ENCODE measurements at places on chromosomes 6 and 20. TPM values are rescaled to one million over a fixed set of nuclear protein-coding genes. Genes with fewer than 3 reads are reported as not detected.

- no peak for DNase-seq
Measured at GRCh38 chr6:109117346-109118035, 22.2 kb downstream of the CEP57L1 start.

DNA sequence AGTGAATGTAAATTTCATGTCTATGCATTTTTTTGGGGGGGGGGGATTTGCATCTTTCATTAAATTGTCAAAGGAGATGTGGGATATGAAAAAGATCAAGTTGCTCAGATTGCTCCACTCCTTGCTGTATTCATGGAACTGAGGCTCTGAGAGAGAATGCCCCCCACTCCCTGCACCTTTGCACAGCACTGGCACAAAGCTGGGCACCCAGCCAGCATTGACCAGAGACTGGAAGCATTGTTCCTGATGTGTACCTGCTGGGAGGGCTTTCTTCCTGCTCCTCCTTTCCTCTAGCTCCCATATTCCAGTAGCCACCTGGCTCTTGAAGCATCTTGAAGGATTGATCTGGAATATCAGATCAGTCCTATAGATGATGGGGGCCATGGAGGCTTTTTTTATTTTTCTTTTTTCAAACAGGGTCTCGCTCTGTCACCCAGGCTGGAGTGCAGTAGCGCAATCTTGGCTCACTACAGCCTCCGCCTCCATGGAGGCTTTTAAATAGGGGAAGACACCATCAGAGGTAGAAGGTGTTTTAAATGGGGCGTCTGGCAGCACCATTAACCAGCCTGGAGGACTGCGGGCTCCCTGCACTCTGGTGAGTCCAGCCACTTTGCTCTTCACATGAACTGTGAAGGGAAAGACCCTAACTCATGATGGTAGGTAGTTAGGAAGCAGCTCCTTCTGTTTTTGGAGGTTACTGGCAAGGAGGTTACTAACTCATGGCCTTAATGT lies 10.9 kb downstream of the DUSP15 start:
- no peak for DNase-seq

- no peak for DNase-seq
Measured at GRCh38 chr6:25617997-25618396, 34.0 kb upstream of the SCGN start.

GRCh38 chr6:89298680-89299465 lies 16.2 kb downstream of the GABRR2 start:
- peak; percentile 40 for DNase-seq

DNA sequence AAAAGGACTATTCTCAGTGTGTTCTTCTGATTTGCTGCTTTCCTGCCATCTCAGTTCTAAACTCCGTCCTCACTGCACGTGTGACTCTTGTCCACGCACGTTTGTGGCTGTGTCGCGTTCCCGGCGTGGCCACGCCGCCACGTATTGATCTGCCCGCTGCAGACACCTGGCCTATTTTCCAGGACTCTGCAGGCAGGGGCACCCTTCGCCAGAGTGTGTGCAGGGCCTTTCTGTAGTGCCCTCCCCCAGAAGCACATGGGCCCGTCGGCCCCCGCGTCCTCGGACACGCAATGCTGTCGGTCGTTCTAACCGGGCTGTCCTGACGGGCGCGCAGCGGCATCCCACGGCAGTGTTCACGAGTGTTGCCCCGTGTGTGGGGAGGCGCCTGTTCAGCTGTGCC lies 87.6 kb downstream of the YTHDF1 start:
- DNase-seq = no peak

DNA sequence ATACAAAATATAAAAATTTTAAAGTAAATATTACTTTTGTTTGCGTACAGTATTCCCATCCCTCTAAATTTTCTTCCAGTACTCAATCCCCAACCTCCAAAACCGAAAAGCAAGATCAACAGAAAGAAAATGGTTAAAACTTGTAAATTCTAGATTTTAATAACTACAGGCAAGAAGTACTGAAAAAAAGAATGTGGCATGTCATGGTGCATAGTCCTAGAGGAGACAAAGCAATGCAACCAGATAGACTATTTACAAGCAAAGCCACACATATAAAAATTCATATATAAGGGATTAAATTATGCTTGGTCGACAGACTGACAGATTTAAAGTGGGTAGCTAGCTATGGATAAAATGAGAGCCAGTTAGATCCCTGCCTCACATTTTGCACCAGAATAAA lies 56.5 kb upstream of the HFE start:
- DNase-seq = no peak

GRCh38 chr6:132733814-132734213 lies 20.0 kb upstream of the VNN1 start:
- no peak for DNase-seq

DNA sequence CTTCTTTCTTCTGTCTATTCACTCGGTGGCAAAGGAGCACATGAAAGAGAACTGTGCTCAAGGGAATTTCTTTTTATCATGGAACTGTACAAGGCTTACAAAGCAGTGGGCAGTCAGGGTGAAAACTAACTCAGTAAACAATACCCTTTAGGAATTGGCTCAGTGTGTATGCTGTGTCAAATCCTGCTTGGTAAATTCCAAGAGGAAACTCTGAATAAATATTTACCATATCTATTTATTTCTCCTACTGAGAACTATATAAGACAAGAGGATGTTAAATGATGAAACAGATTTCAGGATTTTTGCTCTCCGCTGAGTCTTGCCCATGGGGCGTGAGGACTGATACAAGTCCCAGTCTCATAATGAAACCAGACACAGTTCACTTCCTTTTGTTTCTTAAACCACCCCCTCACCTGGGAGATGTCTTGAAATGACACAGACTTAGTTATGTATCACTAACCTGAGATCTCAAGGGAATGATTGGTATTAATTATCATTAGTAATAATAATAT lies 188.8 kb downstream of the BACH2 start:
- DNase-seq = no peak

GRCh38 chr6:29510746-29511300 lies 23.1 kb upstream of the MAS1L start:
- no peak for DNase-seq

DNA sequence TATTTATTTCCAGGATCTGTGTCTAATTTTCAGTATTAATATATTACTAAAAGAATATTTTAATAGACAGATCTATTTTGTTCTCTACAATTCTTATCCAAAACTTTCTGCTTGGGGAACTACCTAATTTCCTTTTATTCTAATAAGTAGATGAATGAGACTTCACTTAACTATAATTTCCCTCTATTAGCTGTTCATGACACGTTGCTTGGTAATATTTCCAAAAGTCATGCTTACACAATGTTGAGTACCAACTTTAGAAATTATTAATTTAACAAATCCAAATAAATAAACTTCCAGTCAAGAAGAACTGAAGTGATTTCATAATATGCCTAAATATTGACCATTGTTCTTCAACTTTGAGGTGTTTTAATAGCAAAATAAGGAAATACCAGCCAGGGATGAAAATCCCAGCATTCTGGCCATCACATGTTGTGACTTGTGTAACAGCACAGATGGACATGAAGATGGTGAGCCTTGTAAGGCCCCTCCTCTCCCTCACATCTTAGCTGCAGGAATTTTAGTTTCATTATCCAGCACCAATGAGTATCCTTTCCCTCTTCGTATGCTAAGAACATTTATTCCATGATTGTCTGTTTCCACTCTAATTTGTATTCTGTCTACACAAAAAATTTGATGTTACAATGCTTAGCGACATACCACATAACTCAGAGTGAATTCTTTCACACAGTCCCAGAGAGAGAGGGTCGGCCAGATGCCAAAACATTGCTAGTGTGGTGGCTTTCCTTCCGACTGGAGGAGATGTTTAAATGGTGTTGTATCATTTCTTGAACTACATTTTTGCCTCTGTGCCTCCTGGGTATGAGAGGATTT lies 137.5 kb downstream of the FOXA2 start:
- DNase-seq = no peak

DNA sequence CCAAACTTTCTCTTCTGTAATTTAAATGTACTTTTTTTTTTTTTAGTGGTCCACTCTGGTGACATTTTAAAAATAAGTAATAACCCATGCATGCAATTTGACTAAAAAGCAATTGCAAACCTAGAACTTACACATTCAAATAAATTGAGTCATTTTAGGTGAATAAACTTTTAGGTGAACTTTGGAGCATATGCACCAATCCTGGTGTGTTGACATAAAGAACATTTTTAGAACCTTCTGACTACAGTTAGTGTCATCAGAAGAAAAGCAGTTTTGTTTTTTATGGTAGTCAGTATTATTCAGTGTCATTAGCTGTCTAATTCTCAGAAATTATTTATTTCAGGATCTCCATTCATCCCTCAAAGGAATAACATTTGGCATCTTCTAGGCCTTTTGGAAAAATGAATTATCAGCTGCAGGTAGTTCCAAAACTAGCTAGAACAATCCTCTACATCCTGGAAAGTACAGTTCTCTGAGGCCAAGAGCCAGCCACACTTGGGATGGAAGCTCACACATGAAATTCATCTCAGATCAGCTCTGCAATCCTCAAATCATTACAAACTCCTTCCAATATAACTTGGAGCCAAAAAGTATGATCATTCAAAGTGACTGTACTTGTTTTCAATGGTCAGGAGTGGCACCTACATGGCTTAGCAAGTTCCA lies 38.5 kb upstream of the SIM1 start:
- no peak for DNase-seq

DNA sequence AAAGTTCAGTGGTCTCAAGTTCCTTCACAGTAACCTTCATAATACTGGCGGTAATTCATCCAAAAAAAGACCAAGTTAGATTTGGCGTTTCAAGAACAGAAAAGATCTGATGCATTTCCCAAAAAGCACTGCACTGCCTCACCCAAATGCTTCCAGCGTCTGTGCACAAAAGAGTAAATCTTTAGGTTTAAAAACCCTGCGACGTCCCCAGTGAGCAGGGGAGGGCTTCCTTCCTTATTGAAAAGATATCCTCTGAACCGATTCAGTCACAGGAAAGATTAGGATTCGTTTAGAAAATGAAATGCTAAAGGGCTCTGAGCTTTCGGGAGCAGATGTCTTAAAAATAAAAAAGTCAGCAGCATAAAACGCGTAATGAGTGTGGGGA lies 654 bp downstream of the TBC1D7 start:
- no peak for DNase-seq

DNA sequence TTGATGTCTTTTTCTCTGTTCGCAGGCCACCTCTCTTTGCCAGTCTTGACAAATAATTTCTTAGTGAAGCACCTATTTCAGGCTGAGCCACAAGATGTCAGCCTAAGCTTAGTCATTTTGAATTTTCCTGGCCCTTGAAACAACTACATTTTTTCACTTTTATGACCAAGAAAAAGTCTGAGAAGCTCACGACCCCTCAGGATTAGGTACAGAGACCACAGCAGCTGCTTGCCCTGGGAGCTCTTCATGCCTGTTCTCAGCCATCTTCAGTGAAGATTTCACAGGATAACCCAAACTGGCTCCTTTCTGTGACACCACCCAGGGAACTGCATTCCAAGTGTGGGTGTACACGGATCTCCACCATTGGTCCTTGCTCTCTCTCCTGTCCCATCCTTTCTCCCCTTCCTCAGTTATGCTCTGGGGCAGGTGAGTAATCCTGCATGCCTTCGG lies 38.4 kb upstream of the SPTLC3 start:
- peak; percentile 83 for DNase-seq

- DNase-seq = no peak
Measured at GRCh38 chr6:27839626-27840475, 72.3 kb downstream of the OR2B2 start.

GRCh38 chr20:3696200-3696599 lies 14.4 kb upstream of the ADAM33 start:
- no peak for DNase-seq

DNA sequence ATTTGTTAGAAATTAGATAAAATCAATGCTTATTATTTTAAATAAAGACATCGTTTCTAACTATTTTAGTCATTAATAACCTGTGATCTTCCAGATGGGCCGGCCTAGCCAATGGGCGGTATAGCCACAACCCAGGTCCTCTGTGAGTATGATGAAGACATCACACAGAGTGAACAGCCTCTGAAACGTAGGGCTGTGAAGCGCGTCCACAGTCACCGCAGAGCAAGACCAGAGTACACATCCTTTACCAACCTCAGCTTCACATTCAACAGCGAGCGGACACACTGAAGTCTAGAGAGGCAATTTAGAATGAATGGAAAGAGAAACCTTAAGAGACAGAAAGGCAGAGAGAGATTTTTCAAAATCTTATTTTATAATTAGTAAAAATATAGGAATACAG lies 125.0 kb upstream of the RPS6KA2 start:
- DNase-seq = no peak

DNA sequence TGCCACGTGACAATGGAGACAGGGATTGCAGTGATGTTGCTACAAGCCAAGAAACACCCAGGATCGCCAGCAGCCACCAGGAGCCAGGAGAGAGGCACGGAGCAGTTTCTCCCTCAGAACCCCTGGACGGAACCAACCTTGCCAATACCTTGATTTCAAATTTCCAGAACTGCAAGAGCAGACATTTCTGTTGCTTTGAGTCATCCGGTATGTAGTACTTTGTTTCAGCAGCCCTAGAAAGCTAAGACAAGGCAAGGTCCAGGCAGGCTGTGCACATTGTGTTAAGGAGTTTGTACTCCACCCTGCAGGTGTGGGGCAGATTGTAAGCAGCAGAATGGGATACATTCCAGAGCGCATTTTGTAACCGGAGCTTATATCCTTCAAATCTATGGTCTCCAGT lies 48.3 kb downstream of the TRERF1 start:
- DNase-seq = no peak

DNA sequence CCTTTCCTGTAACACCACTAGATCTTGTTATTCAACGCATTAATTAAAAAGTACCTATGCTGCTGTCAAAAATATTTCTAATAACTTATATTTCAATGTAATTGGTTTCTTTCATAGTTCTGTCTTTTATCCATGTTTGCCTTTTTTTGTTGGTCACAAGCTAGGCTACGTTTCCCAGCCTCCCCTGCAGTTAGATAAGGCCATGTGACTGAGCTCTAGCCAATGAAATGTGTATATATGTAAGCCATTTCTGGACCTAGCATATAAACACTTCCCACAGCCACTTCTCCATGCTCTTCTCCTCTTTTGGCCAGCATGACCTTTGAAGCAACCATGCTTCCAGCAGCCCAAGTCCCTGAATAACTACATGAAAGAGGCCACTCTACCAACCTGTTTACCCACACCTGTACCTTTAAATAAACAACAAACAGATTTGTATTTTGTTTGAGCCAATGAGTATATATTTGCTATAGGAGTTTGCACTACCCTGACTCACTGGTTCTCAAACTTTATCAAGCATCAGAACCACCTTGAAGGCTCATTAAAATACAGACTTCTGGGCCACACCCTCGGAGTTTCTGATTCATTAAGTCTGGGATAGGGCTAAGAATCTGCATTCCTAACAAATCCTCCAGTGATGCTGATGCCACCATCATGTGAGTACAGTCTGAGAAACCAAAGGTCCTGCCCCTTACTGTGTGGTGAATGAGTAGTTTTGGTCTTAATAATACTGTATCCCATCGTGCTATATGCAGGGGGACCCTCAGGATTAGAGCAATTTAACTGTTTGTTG lies 45.6 kb upstream of the BEND6 start:
- no peak for DNase-seq

TMEM244 gene
- total RNA-seq = not detected

CYP21A2 gene
- 0.61 TPM for total RNA-seq

SMIM8 gene
- 31.9 TPM for total RNA-seq

PACSIN1 gene
- total RNA-seq = 5.8 TPM

SPATA25 gene
- total RNA-seq = 1.3 TPM

KIF25 gene
- total RNA-seq = not detected

CST1 gene
- 2.1 TPM for total RNA-seq

MEI4 gene
- 1.7 TPM for total RNA-seq

All from spinal cord (tissue), 10 donors.